ENCODE measurements at places on chromosomes 5 and 9.

- no peak overlapping the region for H3K27ac ChIP-seq
- peaks cover 8% of the 10 kb centered on the region for H3K27me3 ChIP-seq
- DNase-seq, result no peak
- no peaks in the 10 kb centered on the region for H3K36me3 ChIP-seq
- no peak overlapping the region for H3K4me3 ChIP-seq
- H3K4me1 ChIP-seq, result no peaks in the 10 kb centered on the region
These were observed 34.2 kb downstream of the IL31RA start for GRCh38 chr5:55885359-55885758.

GRCh38 chr5:52830650-52831049 is 42.9 kb downstream of the ITGA1 start:
- H3K27me3 ChIP-seq, result no peaks in the 10 kb centered on the region
- H3K4me3 ChIP-seq, result no peak overlapping the region
- no peak for DNase-seq
- no peak overlapping the region for H3K27ac ChIP-seq
- peaks cover 32% of the 10 kb centered on the region for H3K4me1 ChIP-seq
- H3K36me3 ChIP-seq, result peaks cover 12% of the 10 kb centered on the region

DNA sequence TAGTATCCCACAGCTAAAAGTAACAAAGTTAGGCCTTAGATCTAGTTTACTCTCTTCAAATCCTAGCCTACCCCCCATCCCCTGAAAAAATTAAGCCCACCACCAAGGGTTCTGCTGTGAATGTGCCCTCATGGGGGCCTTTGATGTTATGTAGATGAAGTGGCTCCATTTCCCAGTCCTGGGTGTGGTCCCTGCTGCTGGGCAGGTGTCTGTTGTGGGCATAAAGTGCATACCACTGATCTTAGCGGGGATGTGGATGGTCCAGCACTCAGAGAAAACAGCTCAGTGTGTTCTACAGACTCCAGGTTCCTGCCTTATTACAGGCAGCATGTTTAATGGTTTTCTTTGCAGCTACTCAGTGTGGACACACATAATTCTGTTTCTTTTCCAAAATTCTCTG is 1.9 kb downstream of the PCBD2 start:
- no peaks in the 10 kb centered on the region for H3K27me3 ChIP-seq
- H3K4me3 ChIP-seq, result peak overlapping the region; percentile 48
- no peak for DNase-seq
- no peak overlapping the region for H3K27ac ChIP-seq
- H3K4me1 ChIP-seq, result no peaks in the 10 kb centered on the region

- no peak for DNase-seq
- no peak overlapping the region for H3K4me3 ChIP-seq
- H3K27me3 ChIP-seq, result peaks cover 5% of the 10 kb centered on the region
- no peak overlapping the region for H3K27ac ChIP-seq
These were observed 143.1 kb upstream of the RANBP3L start for GRCh38 chr5:36444582-36445418.

GRCh38 chr5:61617995-61618525 is 286.0 kb downstream of the ZSWIM6 start:
- H3K4me3 ChIP-seq, result no peak overlapping the region
- no peaks in the 10 kb centered on the region for H3K36me3 ChIP-seq
- H3K4me1 ChIP-seq, result no peaks in the 10 kb centered on the region
- DNase-seq, result no peak
- no peak overlapping the region for H3K27ac ChIP-seq

DNA sequence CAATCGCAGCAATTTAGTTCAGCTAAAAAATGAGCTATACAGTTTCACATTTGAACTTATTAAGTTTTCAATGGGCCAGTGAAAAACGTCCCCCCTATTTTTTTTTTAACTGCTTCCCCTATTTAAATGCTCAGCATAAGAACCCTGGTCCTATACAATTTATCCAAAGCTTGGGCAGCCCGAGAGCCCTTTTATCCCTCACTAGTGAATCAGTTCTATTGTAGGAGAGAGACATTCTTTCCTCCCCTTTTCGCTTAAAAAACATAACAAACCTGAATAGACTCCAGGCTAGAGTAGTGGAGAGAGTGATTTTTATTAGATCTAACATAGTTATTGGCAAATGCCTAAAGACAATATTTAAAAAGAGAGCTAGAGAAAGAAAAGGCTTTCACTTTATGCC is 1.4 kb downstream of the LIX1 start:
- H3K4me3 ChIP-seq, result no peak overlapping the region
- H3K27ac ChIP-seq, result no peak overlapping the region
- DNase-seq, result no peak

DNA sequence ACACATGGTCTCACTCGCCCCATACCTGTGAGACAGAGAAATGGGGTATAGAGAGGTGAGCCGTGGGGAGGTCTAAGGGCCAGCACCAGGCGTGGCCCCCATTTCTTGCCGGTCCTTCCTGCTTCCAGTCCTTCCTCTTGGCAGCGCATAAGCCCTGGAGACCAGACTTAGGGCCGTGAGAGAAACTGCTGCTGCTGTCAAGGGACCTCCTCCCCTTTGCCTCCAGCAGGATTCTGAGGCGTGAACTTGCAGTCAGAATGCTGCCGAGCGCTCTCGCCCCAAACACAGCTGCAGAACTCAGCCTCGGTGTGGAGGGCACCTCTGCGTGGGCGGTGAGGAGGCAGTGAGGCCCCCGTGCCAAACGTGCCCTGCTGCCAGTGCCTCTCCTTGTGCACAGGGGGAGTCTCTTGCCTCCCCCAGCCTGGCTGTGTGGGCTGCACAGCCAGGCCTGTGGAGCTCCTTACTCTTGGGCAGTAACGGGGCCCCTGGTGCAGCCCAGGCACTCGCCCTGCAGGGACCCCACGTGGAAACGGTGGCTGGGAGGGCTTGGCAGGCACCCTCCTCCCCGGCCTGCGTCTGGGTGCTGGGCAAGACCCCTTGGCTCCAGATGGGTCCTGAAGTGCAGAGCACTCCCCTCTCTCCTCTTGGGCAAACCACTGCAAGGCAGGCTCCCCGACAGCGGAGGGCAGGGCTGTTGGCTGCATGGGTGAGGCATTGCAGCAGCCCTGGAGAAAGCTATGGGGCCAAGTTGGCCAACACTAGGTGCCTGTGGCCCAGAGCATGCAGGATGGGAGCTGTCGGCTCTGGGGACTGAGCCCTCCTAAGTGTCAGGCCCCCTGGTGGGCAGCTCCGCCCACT is 85.4 kb downstream of the RXRA start:
- H3K4me3 ChIP-seq, result no peak overlapping the region
- DNase-seq, result no peak
- H3K27me3 ChIP-seq, result no peaks in the 10 kb centered on the region
- no peaks in the 10 kb centered on the region for H3K36me3 ChIP-seq
- peaks cover 19% of the 10 kb centered on the region for H3K4me1 ChIP-seq

GRCh38 chr5:56482363-56482762 is 249.2 kb upstream of the ANKRD55 start:
- H3K4me3 ChIP-seq, result peak overlapping the region; percentile 75
- no peaks in the 10 kb centered on the region for H3K36me3 ChIP-seq
- no peak overlapping the region for H3K27ac ChIP-seq
- DNase-seq, result no peak
- peaks cover 16% of the 10 kb centered on the region for H3K4me1 ChIP-seq
- peaks cover 18% of the 10 kb centered on the region for H3K27me3 ChIP-seq

- no peaks in the 10 kb centered on the region for H3K4me1 ChIP-seq
- no peak overlapping the region for H3K27ac ChIP-seq
- H3K4me3 ChIP-seq, result no peak overlapping the region
- no peak for DNase-seq
- H3K27me3 ChIP-seq, result peaks cover 10% of the 10 kb centered on the region
These were observed 120.1 kb upstream of the CCL21 start for GRCh38 chr9:34830068-34830467.

DNA sequence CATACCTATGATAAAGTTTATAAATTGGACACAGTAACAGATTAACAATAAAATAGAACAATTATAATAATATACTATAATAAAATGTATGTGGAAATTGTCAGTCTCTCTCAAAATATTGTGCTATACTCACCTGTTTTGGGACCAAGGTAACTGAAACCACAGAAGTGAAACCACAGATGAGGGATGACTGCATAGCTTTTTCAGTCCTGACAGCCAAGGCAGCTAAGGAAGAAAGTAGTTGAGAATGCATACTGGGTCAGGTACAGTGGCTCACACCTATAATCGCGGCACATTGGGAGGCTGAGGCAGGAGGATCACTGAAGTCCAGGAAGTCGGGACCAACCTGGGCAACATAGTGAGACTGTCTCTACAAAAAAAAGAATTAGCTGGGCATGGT is 8.9 kb downstream of the SRP19 start:
- peaks cover 18% of the 10 kb centered on the region for H3K36me3 ChIP-seq
- H3K27me3 ChIP-seq, result no peaks in the 10 kb centered on the region
- no peak overlapping the region for H3K27ac ChIP-seq

DNA sequence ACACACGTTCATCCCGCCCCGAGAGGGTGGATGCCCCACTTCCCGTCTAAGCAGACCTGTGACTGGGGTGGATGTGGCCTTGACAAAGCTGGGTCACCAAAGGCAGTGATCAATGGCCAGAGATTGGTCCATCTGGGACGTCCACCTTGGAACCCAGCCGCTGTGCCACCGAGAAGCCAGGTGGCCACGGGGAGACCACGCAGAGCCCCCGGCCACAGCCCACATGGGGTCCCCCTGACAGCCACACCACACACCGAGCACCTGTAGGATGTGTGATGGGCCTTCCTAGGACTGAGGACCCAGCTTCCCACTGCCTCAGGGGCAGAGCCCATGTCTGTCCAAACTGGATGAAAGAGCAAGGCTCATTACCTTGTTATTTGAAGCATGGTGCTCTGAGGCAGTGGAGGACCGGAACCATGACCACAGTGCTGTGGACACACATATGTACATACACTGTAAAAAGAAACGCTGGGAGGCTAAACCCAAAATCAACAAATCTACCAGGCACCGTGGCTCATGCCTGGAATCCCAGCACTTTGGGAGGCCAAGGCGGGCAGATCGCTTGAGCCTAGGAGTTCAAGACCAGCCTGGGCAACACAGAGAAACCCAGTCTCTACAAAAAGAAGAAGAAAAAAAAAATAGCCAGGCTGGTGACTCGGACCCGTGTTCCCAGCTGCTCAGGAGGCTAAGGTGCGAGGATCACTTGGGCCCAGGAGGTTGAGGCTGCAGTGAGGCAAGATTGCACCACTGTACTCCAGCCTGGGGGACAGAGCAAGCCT is 50.1 kb downstream of the MRPL36 start:
- DNase-seq, result no peak
- no peaks in the 10 kb centered on the region for H3K4me1 ChIP-seq
- H3K4me3 ChIP-seq, result no peak overlapping the region
- no peak overlapping the region for H3K27ac ChIP-seq
- H3K36me3 ChIP-seq, result no peaks in the 10 kb centered on the region

- DNase-seq, result no peak
- H3K27me3 ChIP-seq, result no peaks in the 10 kb centered on the region
These were observed 201.8 kb upstream of the ZNF608 start for GRCh38 chr5:124948062-124948753.

DNA sequence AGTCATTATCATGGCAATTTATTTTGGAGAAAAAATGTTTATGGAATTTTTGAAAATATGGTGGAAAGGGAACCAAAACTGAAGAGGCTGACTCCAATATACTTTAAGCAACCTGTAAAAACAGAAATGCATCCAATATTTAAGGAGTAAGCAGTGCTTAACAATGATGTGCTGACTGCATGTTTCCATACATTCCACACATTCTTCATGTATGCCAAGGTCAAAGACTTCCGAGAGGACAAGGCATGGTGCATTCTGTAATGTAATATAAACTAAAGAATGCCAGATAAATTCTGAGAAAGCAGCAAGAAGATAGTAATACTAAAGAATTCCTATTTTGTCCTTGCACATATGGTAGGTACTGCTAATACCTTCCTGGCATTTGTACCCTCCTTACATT is 2015.9 kb upstream of the CDH9 start:
- H3K27me3 ChIP-seq, result no peaks in the 10 kb centered on the region
- no peak overlapping the region for H3K4me3 ChIP-seq
- no peak for DNase-seq
- no peak overlapping the region for H3K27ac ChIP-seq
- no peaks in the 10 kb centered on the region for H3K36me3 ChIP-seq
